Stimulated activated CD4-positive, alpha-beta T cell treated with anti-CD3 and anti-CD28 coated beads, Interleukin-12 subunit alpha, Interleukin-12 subunit beta, amount 100 ng/mL, for 48 hours (primary cell): ENCODE measurements at places on chromosomes 7 and 10.

DNA sequence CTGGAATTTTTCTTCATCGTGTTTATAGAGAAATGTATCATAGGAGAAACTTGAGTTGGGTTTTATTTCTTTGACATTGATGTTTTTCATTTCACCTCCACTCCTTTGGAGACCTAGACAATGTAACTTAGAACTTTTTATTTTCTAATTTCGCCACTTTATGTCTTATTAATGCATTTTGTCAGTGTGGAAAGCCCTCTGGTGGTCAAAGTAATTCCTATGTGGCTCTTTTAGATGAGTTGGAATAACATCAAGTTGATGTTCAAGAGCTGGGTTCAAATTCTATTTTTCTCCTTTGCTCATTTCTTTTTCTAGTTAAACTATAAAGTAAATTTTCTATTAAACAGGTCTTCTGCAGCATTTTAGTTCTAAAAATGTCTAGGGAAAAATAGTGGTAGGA lies 478.6 kb downstream of the LRMDA start:
- no peak for DNase-seq

- DNase-seq: no peak
Measured at GRCh38 chr7:1691601-1692514, 21.8 kb downstream of the ELFN1 start.

- DNase-seq: no peak
Measured at GRCh38 chr7:155509359-155509724, 37.0 kb downstream of the CNPY1 start.

DNA sequence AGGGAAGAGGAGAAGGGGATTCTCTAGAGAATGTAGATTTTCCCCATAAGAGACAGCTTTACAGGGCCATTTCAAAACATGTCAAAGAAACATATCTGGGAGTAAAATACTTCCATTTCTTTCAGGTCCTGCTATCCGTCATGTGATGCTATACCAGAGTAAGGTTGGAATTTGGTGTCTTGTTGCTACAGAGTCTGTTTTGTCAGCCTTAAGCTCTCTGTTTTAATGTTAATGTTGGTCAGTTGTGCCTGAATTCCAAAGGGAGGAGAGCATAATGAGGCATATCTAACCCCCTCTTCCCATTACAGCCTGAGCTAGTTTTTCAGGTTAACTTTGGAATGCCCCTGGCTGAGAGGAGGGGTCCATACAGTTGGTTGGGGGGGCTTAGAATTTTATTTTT lies 94.7 kb upstream of the CCDC71L start:
- DNase-seq: no peak

- no peak for DNase-seq
Measured at GRCh38 chr7:33888166-33888565, 17.2 kb upstream of the BMPER start.

GRCh38 chr10:36412942-36413341 lies 712.5 kb upstream of the ANKRD30A start:
- DNase-seq: no peak

DNA sequence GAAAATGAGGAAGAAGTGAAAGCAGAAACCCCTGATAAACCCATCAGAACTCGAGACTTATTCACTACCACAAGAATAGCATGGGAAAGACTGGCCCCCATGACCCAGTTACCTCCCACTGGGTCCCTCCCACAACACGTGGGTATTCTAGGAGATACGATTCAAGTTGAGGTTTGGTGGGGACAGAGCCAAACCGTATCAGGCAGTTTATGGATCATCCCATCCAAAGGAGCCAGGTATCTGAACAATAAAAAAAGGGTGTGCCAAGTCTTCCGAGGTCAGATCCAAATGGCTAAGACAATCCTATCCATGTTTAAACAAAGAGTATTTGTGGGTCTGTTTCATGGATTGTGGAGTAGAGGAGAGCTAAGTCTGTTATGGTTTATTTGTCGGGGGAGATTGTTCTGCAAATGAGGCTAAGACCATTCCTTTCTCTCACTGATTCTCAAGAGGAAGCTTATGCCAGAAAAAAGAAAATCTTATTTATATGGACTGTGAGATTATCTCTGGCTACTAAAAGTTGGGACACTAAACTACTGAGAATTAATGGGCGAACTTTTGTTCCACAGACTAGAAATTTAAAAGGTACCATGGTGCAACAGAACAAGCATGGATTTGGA lies 203.7 kb downstream of the IPMK start:
- DNase-seq: no peak

GRCh38 chr10:118937226-118937625 lies 92.3 kb upstream of the NANOS1 start:
- no peak for DNase-seq

GRCh38 chr10:118839348-118839747 lies 84.6 kb upstream of the CACUL1 start:
- DNase-seq: no peak

- no peak for DNase-seq
Measured at GRCh38 chr7:69398986-69399385, 199.3 kb upstream of the AUTS2 start.

DNA sequence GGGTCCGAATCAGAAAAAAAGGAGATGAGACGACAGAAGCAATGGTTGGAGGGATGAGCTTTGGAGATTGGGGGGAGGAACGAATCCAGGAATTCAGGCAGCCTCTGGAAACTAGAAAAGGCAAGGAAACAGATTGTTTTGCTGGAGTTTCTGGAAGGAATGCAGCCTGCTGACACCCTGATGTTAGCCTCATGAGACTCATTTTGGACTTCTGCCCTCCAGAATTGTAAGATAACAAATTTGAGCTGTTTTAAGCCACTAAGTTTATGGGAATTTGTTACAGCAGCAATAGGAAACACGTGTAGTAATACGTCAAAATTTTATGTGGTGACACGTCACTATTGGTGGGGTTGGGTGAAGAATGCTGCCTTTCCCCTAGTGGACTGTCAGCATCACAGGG lies 25.6 kb upstream of the NPS start:
- DNase-seq: no peak

DNA sequence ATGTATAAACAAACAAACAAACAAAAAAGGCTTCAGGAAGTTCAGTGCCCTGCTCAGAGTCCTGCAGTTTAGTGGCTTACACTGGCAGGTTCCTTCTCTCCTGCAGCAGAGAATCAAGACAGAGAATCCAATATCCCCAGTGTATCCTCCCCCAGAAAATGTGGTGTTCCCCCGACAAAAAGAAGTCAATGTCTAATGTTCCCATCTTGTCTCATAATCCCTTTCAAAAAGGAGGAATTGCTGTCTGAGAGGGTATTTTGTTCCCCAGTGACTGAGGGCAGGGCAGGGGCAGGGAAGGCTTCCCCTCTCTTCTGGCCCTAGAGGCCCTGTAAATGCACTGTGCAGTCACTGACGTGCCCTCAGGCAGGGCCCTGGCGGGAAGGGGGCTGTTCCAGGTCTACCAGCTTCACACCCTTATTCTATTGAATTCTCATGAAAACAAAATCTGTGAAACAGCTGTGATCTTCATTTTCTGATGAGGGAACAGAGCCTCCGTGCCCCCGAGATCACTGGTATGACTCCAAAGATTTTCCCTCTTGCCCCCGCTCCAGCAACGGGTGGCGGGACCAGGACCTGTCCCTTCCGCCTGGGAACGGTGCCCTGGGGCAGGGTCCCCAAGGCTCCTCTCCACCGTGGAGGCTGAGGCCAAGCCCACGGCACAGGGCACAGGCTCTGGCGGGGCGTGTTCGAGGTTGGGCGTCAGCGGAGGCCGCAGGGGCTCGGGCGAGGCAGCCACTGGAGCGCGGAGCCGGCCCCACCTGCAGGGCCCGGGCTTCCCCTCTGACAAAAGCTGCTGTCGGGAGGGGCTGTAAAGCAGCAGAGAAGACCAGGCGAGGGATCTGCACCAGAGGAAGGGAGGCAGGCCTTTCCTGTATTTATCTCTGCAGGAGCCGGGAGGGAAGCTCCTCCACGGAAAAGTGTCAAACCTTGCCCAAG lies 13.4 kb upstream of the WDFY4 start:
- DNase-seq: no peak

GRCh38 chr10:28587270-28587969 lies 54.5 kb downstream of the WAC start:
- DNase-seq: no peak

DNA sequence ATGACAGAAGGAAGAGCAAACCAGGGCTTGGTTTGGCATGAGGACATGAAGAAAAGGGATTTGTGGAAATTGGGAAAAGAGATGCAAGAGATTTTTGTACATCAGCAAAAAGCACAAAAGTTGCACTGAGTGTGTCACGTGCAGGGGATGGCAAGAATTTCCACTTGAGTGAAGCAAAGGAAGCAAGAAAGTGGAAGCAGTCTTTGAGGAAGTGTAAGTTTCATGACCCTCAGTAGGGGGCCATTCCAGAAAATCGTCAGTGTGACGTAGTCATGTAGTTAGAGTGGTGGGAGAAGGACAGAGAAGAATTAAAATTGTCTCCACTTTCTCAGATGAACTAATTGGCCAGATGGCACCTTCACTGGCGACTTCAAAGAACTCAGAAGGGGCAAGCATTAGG lies 123.3 kb upstream of the FZD1 start:
- DNase-seq: no peak

DNA sequence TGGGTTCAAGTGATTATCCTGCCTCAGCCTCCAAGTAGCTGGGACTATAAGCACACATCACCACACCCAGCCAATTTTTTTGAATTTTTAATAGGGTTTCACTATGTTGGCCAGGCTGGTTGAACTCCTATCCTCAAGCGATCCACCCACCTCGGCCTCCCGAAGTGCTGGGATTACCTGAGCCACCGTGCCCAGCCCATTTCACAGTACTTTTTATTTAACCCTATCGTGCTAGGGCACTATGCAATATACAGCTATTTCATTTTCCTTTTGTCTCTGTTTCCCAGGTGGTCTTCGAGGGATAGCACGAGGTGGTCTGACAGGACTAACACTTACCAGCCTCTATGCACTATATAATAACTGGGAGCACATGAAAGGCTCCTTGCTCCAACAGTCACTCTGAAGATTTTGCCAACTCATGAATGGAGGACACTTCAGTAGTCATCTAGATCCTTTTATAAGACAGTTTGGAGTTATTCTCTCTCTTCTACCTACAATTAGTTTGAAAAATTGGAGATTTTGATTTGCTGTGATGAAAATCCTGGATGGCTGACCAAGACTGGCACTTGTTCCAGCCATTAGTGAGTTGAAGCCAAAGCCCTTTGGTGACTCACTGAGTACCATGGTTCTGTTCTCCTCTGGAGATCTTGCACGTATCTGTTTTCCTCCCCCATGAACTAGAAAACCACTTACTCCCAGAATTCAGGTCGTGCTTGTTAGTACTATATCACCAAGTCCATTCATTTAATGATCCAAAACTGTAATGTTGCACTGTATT lies 27.3 kb downstream of the NCOA4 start:
- no peak for DNase-seq

DNA sequence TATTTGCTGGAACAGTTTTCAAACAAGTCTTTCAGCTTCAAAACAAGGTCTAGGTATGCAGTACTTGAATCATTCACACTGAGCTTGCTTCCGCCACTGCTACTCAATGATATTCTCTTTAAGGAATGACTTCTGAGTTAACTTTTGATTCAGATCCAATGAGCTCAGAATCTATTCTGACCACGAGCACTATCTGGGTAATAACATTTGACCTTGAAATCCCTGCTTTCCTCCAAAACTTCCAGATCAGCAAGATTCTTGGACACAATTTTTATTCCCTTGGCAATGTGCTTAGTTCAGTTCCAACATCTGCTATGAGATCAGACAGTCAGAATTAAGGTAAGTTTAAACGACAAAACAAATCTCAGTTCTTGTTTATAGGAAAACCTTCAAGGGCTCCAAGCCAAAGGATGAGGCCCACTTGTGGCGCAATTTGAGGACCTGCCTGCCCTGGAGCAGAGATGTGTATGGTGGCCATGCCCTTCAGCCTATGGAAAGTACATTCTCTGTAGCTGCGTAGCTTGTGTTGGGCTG lies 87.2 kb downstream of the RNF216 start:
- no peak for DNase-seq

GRCh38 chr7:2060701-2061100 lies 172.0 kb downstream of the MAD1L1 start:
- DNase-seq: no peak

DNA sequence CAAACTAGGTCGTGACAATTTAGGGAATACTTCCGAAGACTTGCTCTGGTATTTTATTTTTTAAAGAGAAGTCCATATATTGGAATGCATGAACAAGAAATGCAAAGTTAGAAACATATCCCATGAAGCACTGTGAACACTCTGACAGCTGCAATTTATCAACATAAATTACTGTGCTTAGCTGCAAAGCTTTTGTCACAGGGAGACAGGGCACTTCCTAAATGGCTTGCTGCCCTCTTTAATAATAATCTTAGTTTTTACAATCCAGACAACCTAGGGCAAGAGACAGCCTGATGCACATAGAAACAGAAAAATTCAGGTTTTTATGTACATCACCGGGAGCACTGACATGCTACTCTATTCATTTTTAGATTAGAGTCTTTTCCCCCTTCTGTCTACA lies 78.3 kb upstream of the NOBOX start:
- DNase-seq: no peak

DNA sequence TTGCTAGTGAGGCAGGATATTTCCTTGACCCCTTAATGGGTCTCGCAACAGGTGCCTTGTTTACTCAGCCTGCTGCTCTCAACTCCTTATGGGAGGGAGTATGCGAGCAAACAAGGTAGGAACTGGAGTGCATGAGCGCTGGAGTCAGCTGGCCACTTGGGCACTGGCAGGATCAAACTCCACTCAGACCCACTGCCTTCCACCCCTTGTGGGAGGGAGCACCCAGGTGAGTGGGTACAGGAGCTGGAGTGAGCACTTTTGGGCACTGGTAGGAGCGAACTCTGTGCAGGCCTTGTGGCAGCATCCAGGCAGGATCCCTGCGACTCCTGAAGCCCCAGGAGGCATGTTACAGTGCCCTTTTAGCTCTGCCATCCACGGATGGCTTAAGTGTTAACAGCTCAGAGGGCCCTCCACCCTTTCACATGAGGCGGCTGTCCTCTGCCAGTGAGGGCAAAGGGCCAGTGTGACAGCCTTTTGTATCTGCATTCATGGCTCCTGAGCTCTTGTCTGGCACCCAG lies 123.2 kb downstream of the ST7 start:
- DNase-seq: no peak
